BJ (cell line): ENCODE measurements at places on chromosomes 3 and 15.

- no peak for DNase-seq
Observed at GRCh38 chr3:49725906-49726681, 2.3 kb upstream of the GMPPB start.

DNA sequence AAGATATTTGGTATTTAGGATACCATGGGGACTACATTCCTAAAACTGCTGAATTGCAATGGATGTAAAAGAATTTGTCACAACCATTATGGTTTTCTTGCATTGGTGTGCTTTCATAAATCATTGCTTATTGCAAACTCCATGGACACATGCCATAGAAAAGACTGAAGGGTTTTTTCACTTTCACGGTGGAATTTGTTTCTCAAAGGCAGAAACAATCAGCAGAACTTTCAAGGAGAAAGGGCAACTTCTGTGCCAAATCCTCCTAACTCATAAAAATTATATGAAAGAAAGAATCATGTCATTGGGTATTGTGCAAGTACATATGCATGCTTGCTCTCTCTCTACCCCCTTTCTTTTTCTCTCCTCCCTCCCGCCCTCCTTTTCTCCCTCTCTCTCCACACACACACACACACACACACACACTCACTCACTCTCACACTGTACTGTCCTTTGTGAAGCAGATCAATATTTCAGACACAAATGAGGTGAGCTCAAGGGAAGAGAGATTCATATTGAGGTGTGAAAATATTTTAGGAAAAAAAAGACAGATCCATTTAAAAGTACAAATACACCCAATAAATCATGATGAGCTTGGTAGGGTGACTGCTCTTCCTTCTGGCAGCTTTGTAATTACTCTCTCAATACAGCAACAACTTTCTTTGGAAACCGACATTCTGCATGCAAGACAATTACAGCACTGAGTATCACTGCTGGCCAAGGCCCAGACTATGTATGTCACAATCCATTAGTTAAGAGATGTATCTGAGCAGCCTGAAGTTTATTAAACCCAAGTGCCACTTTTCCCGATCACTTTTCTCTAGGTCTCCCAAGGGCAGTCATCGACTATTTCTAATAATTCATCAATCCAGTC lies 492.6 kb downstream of the TUSC7 start:
- no peak for DNase-seq

- DNase-seq, result no peak
Observed at GRCh38 chr3:11739706-11740105, 96.0 kb upstream of the VGLL4 start.

DNA sequence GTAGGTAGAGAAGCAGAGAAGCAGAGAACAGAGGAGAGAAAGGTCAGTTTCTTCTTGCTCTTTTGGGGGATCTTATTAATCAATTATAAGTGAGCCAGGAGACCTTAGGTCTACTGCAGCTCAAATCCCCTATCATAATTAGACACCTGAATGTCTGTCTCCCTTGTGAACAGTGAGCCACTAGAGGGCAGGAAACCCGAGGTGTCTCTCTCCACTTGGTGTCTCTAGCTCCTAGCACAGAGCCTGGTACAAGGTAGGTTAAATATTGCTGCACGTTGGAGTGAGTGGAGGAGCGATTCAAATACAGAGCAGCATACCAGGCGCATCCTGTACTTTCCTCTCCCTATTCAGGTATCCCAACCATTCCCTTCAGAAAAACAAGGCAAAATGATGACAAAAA lies 2.0 kb upstream of the ST8SIA2 start:
- DNase-seq, result no peak

GRCh38 chr3:106485217-106485616 lies 616.4 kb upstream of the CBLB start:
- no peak for DNase-seq

DNA sequence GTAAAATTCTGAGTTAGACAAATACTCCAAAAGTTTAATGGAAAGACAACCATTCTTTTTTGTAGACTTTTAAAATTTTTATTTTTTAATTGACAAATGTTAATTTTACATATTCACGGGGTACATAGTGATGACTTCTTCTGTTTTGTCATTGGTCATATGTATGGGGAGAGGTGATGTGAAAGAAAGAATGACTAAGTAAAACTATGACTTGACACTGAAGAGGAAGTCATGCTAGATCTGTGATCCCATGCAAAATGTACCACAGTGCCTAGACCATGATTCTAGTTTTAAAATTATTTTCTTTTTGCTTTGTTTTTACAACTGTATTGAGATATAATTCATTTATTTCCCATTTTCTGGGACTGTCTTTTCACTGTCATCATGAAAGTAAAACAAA lies 281.6 kb downstream of the MBNL1 start:
- no peak for DNase-seq

DNA sequence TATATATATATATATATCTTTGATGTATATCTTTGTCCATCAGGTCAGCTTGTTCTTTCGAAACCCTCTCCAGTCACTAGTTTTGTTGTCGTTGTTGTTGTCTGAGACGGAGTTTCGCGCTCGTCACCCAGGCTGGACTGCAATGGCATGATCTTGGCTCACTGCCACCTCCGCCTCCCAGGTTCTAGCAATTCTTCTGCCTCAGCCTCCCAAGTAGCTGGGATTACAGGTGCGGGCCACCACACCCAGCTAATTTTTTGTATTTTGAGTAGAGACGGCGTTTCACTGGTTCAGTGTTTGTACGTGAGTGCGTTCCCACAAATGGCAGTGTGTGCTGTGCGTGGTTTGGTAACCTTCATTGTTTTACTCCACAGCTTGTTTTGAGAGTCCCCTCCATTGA lies 51.7 kb downstream of the ZDHHC19 start:
- no peak for DNase-seq

DNA sequence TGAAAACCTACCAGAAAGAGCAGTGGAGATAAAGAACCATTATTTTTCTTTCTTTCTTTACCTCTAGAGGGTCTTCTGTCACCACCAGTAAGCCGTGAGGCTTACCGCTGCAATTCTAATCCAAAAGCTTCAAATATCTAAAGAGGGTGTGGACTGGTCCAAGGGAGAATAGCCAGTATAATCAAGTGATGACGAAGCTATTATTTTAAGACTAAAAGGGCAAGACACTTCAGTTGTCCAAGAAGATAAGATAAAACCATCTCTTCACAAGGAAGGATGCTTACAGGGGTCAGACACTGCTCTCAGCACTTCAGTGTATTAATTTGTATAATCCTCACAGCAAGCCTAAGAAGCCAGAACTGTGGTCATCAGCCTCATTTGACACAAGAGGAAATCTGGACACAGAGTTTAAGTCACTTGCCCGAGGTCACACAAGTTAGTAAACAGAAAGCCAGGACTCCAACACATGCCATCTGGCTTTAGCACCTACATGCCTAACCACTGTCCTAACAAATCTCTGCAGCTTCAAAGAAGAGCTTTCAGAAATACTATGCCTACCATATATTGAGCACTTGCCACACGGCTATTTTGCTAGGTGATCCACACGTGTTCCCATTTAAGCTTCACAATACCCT lies 14.6 kb downstream of the HDC start:
- DNase-seq, result no peak

DNA sequence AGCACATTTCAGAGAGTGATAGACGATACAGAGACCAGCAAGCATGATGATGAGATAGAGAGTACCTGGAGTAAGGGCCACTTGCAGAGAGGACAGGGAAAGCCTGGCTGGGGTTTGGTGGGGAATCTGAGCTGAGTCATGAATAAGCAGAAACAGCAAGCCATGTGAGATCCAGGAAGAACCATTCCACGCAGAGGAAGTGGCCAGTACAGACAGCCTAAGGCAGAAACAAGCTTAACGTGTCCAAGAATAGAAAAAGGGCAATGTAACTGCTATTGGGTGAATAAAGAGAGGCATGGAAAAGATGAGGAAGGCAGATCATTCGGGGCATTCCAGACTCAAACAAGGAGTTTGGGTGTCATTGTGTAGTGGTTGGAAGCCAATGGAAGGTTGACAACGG lies 816.3 kb upstream of the CFAP20DC start:
- DNase-seq, result no peak

- peak; percentile 81 for DNase-seq
Observed at GRCh38 chr3:14125193-14126016, 553 bp downstream of the TMEM43 start.

DNA sequence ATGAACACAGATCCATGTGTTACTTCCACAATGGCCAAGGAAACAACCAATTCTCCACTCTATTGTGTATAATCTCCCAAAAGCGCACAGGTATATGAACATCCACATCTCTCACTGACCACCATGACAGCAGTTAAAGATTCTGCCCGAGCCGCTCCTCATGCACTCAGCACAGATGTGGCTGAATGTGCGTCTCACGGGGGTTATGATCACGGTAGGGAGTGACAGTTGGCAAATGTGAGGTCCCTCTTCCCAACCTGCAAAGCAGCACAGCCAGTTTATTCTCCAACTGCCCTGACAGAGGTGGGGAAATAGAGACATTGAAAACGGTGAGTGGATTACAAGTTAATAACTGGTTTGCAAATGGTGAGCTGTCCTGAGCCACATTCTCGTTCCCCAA lies 17.6 kb downstream of the FOXP1 start:
- DNase-seq, result no peak

DNA sequence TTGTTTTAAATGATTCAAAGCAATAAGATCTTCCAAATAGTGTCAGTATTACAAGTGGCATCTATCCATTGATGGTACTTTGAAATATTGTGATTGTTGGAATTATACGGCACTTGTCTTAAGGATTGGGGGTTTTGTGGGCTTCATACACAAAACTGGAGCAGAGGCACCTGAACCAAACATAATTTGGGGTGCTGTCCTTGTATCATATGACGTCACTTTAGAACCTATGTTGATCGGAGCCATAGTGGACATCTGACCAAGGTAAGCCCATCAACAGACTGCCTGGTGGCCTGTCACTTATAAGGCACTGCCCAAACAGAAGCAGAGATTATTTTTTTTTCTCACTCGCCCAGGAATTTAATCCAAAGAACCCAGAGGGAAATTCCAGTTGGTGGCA lies 2.9 kb upstream of the LRRC58 start:
- no peak for DNase-seq

DNA sequence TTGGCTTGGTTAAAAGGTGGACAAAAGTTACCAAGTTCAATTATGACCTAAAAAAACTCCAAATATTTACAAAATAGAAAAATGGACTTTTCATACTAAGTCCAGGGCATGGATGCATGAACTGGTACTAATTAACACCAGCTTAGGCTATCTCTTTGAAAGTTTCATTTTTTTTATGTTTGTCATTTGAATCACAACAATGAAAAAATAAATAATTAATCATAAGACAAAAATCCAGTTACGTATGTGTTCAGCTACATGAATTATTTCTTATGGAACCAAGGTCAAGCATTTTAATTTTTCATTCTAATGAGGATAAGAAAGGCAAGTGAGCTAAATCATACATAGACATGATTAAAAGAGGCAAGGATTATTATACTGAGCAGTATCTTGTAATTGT lies 23.7 kb upstream of the STRIT1 start:
- DNase-seq, result no peak

- DNase-seq, result no peak
Observed at GRCh38 chr15:44028349-44028748, 166.7 kb downstream of the FRMD5 start.

- DNase-seq, result no peak
Observed at GRCh38 chr15:78353093-78353492, 12.9 kb downstream of the CRABP1 start.

GRCh38 chr3:48428088-48428571 lies 1.8 kb downstream of the PLXNB1 start:
- no peak for DNase-seq

DNA sequence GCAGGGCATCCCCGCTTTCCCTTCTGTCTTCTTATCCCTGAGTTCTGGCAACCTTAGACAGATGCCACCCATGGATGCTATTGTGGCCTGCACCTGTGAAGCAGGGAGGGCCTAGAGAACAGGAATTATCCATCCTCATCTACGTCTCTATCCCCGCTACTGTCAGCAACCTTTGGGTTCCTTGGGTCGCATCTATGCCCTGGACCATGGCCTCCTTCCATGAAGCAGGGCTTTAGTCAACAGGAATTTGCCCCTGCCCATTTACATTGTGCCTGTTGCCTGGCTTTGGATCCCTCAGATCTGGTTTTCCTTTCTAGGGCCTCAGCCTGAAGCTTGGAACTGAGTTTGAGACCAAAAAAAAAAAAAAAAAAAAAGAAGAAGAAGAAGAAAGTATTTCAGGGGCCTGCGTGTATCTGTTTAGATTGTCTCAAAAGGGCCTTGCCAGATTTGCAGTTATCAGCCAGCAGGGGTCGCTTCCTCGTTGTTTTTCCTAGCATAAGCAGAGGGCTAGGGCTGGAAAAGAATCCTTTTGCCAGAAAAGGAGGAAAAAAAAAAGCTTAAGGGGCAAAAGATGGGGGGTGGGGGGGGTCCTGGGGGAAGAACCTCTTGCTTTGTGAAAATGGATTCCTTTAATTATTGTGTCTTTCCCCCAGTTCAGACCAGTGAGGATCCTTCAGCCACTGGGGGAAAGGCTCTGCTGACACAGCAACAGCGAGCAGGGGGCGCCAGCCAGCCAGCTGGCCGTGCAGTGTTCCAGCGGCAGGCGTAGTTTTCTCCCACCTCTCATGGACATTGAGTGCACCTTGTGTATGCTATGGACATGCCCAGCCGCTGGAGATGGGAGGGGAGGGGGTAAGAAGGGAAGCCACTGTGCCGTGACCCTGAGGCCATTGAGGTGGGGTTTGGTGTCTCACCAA lies 65.7 kb upstream of the ALDH1L1 start:
- DNase-seq, result no peak

- no peak for DNase-seq
Observed at GRCh38 chr15:38554354-38554753, 10.3 kb downstream of the RASGRP1 start.

GRCh38 chr3:171824116-171824515 lies 13.8 kb upstream of the PLD1 start:
- DNase-seq, result no peak

DNA sequence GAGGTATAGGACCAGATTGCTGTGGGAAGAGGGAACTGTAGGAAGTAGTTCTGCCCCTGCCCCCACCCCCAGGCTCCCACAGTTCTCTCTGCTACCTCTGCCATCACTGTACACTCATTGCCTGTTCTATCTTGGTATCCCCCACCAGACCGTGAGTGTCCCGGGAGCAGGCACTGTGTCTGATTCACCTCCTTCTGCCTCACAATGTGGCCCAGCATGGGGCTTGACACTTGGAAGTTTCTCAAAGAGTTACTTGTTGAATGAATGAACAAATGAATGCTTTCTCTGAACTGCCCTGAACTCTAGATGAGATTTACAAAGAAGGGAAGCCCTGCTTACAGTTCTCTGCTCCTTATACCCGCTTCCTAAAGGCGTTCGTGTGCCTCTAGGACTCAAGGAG lies 27.1 kb upstream of the PIK3CB start:
- DNase-seq, result no peak

DNA sequence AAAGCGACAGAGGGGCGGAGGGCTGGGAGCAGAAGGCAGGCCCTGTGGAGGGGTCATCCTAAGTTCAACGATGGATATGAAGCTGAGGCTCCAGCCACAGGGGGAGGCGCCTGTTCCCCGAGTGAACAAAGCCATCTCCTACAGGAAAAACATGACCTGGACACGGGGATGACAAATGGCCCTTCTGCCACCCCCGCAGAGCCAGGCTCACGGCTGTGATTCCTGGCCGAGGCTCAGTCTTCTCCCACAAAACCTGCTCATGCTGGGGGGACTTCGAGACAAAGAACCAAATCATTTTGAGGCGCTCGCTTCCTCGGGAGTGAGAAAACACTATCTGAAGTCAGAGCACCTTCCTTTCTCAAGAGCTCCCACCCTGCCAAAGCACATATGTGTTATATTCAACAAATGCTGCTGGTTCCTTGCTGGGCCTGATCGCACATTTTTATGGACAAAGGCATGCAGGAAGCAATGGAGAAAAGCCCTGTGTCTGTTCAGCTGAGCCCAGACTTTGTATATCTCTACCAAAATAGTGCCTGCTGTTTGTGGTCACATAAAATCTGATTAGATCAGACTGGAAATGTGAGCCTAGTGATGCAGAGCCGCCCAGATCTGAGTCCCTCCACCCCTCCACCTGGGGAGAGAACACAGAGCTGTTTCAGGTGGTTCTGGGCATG lies 5.6 kb downstream of the RBP1 start:
- peak; percentile 10 for DNase-seq
